ENCODE measurements at places on chromosomes 12 and 14.

DNA sequence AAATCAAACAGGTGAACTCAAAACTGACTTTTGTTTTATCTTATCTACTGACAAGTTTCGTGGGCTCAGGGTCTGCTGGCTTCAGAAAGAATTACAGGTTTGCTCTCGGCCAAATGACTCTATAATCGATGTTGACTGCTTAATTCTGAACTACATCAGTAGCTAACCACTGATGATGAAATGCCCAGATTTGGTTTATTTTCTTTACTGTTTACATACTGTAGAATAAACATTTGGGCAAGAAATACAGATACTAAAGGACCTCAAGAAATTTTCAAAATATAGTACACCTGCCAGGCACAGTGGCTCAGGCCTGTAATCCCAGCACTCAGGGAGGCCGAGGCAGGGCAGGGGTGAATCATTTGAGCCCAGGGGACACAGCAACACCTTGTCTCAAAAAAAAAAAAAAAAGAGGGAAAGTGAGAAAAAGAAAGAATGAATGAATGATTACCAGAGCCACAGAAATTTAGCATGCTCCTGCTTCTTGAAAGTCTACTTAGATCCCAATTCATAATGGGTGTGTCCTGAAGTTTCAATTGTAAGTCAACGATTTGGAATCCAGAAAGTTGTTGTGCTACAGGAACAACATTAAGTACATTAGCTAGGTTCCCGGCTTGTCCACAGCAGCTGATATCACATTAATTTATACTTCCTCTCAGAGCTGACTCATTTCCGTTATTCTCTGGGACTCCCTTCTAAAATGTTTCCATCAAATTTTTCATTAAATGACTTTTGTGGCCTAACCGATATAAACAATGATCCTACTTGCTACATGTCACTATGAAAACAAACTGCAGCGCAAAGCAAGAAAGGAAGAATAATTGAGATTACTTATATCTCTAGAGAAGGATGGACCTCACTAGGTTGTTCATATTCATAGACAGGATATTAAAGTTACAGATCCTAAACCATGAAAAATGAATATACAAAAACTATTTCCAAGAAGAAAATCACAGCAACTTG lies 134.3 kb downstream of the MED13L start:
- DNase-seq: no peak

- DNase-seq: no peak
Observed at GRCh38 chr12:56118688-56119357, 757 bp downstream of the ZC3H10 start.

DNA sequence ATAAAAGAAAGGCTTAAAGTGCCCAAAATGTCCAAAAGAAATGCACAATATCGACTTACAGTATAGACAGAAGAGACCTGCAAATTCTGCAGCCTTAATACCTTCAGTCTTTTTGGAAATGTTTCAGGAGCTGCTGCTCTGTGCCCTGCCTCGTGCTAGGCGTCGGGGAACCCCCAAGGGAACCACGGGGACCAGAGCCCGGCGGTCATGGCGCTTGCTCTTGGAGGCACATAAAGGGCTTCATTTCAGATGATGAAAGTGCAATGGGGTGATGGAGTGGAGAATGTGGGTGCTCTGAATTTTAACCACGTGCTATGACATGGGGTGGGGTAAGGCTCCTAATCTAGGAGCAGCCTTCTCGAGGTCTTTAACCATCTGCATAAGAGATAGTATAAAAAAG lies 14.8 kb upstream of the AACS start:
- no peak for DNase-seq

DNA sequence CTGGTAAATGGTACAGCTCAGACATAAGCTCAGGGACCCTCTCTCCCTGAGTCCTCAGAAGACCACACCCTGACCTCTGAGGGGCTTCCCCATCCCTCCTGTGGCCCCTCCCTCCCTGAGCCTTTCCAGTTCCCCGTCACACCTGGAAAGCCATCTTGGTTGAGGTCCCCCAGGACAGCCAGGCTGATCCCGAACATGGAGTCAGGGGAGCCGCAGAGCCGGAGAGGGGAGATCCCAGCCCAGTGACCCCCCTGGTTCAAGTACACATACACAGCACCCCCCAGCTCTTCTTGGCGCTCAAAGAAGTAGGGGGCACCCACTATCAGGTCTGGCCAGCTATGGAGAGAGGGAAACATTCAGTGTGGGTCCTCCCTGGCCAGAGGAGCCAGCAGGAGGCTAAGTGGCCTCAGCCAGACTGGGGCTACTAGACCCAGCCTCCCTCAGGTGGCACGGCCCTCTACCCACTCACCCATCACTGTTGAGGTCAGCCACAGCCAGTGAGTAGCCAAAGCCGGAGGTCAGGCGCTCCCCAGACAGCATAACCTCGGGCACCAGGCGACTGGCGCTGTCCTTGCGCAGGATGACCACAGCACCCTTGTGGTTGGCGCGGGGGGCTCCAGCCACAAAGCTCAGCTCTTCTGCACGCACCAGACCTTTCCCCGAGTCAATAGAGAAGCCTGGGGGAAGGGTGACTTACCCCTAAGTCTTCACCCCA lies 9.3 kb downstream of the ITGA7 start:
- DNase-seq: no peak

GRCh38 chr14:36659822-36660735 lies 1.6 kb upstream of the PAX9 start:
- no peak for DNase-seq

DNA sequence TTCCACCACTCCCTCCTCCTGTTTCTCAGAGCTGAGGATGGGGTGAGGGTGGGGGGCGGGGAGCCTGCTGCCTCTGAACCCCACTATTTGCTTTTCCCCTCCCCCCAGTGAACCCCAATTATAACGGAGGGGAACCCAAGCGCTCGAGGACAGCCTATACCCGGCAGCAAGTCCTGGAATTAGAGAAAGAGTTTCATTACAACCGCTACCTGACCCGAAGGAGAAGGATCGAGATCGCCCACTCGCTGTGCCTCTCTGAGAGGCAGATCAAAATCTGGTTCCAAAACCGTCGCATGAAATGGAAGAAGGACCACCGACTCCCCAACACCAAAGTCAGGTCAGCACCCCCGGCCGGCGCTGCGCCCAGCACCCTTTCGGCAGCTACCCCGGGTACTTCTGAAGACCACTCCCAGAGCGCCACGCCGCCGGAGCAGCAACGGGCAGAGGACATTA lies 1.1 kb downstream of the HOXC4 start:
- DNase-seq: no peak

- no peak for DNase-seq
Observed at GRCh38 chr14:97395068-97395467, 597.9 kb downstream of the VRK1 start.

DNA sequence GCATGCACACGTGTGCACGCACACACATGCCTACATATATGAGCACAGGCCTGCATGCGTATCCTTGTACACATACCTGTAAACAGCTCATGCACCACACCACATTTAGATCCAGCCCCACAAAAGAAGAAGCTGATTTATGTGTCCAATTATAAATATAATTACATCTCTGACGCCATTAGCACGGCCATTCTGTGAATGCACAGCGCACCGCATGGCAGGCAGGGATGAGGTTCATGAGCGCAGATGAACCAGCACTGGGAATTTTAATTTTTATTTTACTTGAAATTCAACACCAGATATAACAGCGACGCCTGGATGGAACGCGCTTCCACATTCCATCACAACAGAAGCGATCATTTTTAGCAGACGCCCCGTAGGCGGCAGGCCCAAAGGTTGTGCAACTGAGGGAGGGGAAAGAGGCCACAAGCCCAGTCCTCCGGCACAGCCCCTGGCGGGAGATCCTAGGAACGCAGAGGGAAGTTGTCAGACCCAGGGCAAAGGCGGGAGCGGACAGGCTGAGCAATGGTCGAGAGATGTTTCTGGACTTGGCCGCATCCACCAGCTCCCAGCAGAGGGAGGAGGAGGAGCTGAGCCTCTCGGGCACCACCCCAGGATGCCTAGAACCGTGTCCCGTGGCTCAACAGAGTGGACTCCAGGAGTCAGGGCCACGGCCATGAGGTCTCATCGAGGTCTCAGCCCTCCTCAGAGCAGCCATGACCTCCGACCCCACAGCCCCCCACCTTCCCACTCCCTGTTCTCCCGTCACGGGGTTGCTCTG lies 37.9 kb upstream of the GALNT9 start:
- DNase-seq: no peak

- no peak for DNase-seq
Observed at GRCh38 chr12:101920906-101921305, 43.5 kb downstream of the DRAM1 start.

All from right renal cortex interstitium (tissue), 3 donors.